Foreskin fibroblast (primary cell): ENCODE measurements at places on chromosomes 6 and 20.

GRCh38 chr6:2862712-2863181 is 21.1 kb upstream of the SERPINB1 start:
- DNase-seq = no peak

DNA sequence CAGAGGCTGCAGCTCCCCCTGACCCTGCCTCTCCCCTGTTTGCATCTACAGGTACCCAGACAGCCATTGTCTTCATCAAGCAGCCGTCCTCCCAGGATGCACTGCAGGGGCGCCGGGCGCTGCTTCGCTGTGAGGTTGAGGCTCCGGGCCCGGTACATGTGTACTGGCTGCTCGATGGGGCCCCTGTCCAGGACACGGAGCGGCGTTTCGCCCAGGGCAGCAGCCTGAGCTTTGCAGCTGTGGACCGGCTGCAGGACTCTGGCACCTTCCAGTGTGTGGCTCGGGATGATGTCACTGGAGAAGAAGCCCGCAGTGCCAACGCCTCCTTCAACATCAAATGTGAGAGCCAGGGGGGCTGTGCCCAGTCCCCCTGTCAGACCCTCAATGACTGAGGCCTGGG is 42.1 kb upstream of the SRF start:
- peak; percentile 82 for DNase-seq

- no peak for DNase-seq
Observed at GRCh38 chr6:16803294-16804200, 42.3 kb upstream of the ATXN1 start.

DNA sequence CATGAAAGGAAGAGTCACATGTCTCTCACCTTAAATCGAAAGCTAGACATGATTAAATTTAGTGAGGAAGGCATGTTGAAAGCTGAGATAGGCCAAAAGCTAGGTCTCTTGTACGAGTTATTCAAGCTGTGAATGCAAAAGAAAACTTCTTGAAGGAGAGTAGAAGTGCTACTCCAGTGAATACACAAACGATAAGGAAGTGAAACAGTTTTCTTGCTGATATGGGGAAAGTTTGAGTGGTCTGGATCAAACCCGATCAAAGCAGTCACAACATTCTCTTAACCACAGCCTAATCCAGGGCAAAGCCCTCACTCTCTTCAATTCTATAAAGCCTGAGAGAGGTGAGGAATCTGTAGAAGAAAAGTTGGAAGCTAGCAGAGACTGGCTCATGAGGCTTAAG is 1.9 kb upstream of the TPD52L1 start:
- no peak for DNase-seq

DNA sequence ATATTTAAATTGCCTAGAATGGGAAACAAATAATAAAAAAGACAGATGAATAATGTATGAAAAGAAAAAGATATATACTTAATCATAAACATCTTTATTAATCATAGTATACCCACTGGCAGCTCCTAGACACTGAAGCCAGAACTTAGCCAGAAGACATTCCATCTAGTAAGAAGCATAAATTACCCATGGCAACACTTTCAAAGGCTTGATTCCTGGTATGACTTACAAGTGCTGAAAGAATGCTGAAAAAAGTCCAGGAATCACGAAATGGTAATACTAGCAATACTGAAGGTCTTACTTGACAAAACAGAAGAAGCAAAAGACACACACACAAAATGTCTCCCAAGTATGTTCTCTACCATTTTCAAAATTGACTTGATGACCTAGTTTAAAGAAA is 38.0 kb downstream of the RWDD2A start:
- peak; percentile 35 for DNase-seq

- DNase-seq = peak; percentile 16
Observed at GRCh38 chr6:143620447-143620846, 57.3 kb upstream of the PHACTR2 start.

GRCh38 chr20:1854246-1854645 is 41.0 kb upstream of the SIRPA start:
- no peak for DNase-seq

- peak; percentile 75 for DNase-seq
Observed at GRCh38 chr20:45450097-45450818, 19.3 kb upstream of the WFDC2 start.

- DNase-seq = no peak
Observed at GRCh38 chr6:7189101-7189758, 81.5 kb downstream of the RREB1 start.

- no peak for DNase-seq
Observed at GRCh38 chr6:6591778-6592465, 3.4 kb downstream of the LY86 start.

- DNase-seq = peak; percentile 86
Observed at GRCh38 chr6:149079911-149080491, 237.5 kb upstream of the TAB2 start.

DNA sequence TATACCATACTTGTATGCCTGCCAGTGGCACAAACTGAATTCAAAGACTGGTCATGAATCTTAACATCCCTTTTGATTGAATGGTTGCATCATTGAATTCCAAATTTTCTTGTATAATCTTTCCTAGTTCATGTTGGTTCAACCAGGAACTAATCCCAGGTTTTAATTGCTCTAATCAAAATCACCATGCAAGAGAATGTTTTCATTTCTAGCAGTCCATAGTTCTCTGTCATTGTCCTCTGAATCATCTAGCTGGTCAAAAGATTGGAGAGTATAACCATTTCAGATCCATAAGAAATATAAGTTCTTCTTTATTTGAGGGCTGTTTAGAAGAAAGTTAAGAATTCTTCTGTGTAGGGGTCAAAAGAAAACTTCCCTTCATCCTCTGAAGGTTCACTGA is 57.2 kb downstream of the ZNF292 start:
- no peak for DNase-seq

GRCh38 chr6:117206944-117207687 is 58.2 kb upstream of the VGLL2 start:
- no peak for DNase-seq

DNA sequence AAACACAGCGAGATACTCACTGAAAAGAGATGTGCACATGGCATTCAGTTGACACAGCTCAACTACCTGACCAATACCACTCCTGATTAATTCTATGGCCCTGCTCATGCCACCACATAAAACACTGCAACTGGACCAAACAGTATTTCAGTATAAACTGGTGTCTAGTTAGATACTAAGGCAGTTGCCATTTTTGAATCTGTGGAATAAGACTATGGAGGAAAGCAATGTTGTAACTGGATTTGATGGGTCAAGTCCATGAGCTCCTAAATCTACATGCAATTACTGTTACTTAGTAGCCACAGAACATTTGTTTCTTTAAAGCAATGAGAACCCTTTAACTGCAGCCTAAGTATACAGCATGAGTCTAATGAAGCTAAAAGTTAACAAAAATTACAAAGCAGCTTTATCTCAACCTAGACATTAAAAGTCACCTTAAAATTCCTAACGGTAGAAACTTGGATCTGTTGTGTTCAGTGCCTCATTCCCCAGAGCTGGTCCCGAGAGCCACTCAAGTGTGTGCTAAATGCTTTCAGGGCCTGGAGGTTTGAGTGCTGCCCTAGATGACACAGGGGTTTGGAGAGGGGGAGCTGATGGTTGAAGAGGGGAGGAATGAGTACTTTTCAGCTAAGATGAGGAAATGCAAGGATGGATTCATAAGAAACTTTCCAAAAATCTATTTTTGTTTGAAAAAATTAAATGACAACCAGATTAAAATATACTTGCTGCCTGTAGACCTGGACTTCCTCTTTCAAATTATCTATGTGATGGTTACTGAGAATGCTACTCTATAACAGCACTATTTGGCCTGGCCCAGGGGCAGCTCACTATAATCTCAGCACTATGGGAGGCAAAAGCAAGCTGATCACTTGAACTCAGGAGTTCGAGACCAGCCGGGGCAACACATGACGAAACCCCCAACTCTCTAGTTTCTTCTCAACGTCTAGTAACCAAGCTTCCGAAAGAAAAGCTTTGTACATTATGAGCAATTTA is 15.6 kb downstream of the SNX5 start:
- DNase-seq = no peak

GRCh38 chr20:16360668-16361067 is 212.6 kb downstream of the KIF16B start:
- DNase-seq = no peak

GRCh38 chr6:24583463-24584381 is 62.3 kb downstream of the KIAA0319 start:
- peak; percentile 17 for DNase-seq

DNA sequence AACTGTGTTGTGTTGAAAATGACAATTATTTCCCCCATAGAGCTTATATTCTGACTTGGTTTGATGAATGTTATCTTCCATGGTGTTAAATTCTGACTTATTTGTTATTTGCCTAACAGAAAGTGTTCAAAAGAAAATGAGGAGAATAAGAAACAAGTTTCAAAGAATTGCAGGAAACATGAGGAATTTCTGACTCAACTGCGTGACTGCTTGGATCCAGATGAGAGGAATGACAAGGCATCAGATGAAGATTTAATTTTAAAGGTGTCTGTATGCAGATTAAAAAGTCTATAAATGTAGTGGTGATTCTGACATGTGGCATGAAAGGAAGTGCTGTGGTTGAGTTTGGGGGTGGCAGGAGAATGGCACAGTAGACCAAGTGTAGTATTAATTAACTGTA is 50.6 kb downstream of the CCDC170 start:
- no peak for DNase-seq

DNA sequence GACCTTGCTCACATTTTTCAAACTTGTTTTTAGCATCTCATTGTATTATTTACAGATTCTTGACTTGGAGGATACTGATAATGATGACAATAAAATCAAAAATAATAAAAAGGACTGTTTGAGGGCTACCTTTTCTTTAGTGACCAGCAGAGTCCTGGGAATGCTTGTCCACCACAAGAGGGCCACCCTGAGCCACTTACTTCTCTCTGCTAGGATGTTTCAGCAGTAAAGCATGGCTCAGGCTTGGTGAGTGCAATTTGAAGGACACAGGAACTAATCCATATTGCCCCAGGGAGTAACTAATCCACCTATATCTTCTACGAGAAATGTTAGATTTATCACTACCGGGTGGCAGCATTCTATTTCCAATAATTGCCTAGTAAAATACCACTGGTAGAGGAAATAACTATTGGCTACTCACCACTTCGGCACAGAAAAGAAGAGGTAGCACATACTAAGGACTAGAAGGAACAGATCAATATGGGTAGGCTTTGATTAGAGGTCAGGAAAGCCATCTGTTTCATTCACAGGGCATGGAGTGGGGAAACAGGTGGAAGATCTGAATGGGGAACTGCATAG is 5.8 kb upstream of the KIAA0408 start:
- peak; percentile 61 for DNase-seq
